Fibroblast of lung (primary cell): ENCODE measurements at places on chromosomes 2 and 18.

DNA sequence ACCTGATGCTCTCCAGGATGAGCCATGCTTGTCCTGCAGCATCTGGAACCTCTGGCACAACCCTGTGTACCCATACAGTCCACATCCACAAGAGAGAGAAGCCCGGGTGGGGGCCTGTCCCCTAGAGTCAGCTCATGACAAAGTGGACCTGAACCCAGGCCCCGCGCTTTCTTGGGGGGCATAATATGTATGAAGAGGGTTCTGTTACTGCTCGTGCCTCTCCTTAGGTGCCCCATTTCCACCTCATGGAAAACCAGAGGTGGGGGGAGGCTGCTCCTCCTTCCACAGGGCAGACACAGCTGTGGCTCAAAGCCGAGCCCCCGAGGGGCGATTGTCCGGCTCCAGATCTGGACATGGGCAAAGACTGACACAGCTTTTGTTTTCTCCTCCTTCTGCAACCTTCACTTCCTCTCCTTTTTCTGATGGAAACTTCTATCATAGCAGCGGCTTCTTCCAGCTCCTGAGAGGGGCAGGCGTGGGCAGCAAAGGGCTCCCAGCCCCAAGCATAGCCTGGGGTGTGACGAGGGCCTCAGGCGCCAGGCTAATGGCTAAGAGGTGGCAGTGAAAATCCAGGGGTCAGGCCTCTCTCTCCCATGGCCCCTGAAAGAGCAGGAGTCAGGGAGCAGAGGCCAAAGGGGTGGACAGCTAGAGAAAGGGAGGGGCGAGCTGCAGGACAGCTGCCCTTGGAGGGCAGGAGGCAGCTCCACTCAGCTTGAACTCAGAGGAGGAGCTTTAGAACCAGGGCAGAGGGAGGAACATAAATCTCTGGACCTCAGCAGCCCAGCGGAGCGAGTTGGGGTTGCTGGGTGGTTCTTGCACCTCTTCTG is 155.5 kb downstream of the ZFP36L2 start:
- no peak for DNase-seq

- DNase-seq = peak; percentile 96
Measured at GRCh38 chr2:38690499-38691420, 24.8 kb downstream of the GALM start.

- DNase-seq = no peak
Measured at GRCh38 chr2:239229545-239230279, 171.1 kb downstream of the HDAC4 start.

DNA sequence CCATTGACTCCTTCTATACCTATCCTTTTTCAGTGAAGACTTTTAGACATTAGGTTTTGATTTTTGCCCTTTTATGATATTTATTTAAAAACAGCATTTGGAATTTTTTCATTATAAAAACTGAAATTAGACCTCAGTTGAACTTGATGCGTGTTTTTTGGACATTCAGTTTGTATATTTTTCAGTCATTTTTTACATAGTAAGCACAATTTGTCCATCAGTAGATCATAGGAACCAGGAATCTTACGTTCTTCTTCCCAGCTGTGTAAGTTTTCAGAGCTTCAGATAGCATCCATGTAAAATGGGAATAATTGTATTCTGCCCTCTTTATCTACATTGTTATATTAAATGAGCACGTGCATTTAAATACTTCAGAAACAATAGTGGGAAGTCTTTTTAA is 109.1 kb downstream of the WDSUB1 start:
- DNase-seq = no peak

DNA sequence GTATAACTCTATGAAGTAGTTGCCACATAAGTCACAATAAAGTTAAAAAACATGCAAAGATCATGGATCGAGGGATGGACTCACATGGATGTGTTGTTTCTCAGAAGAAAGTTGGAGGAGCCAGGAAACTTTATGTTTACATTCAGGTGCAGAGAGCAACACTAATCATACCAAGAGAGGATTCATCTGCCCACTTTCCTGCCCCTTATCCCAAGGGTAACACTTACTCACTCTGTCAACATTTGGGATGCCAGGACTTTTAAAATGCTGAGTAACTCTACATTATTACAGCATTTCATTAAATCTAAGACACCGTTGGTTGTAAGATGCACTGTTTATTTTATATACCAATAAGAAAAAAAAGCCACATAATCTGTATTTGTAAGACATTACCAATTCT is 170.4 kb downstream of the KCNE4 start:
- peak; percentile 52 for DNase-seq

- DNase-seq = peak; percentile 11
Measured at GRCh38 chr2:18883616-18884456, 294.5 kb upstream of the NT5C1B start.

DNA sequence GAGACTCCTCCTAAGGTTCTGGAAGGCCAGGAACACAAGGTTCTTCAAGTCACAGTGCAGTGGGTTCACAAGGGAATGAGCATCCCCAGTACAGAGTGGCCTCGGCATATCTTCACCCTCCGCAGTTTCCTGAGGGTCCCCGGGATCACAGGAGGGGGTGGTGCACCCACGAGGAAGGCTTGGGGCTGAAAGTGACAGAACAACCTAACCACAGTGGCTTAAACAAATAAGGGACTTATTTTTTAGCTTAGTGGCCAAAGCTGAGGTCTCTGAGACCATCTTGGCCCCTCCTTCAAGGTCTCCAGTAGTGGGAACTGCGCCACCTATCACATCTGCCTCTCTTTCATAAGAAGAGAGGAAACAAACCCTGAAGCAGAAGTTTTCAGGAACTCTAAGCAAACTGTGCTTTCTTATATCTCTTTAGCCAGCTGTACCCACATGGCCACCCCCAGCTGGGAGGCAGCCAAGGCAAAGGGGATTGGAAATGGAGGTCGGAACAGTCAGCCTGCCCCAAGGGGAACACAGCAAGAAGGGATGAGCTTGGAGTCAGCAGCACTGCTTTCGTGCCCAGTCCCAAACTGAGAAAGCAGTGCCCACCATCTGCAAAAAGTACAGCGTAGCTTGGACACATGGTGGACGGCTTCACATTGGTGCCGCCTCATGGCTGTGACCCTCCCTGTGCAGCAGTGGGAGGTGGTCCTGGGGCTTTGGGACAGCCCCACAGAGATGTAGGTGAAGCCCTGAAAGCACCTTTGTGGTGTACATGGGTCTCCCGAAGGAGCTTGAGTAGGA is 260.0 kb upstream of the ID2 start:
- DNase-seq = no peak

- DNase-seq = no peak
Measured at GRCh38 chr2:86238354-86238753, 39.1 kb downstream of the MRPL35 start.

GRCh38 chr2:5691985-5692529 is at the start of gene SOX11:
Gene SOX11, plus strand, starts transcription at chr2:5692384. Its CDS starts 338 bp downstream, at chr2:5692722.
- peak; percentile 95 for DNase-seq
